ENCODE measurements at places on chromosomes 11 and 22. TPM values are rescaled to one million over a fixed set of nuclear protein-coding genes. Genes with fewer than 3 reads are reported as not detected.

Gene TMPRSS13
- total RNA-seq, result not detected

DNA sequence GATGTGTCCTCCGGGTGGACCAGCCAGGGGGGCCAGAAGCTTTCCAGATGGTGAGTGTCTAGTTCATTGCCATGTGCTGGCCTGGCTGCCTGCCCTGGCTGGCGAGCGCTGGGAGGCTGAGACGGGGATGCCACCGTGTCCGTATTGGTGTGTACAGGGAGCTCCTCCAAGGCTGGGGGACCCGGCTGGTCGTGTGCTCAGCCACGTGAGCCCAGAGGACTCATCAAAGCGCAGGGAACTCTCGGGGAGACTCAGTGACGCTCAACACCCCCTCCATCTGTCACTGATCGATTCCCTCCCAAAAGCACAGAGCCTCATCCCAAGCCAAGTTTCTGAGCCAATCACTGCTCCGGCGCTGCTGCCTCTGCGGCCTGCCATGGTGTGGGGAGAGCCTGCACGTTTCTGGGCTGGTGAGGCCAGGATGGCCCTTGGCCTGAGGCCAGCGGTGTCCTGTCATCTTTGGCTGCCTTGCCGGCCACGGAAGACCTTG lies 423.7 kb downstream of the SHANK2 start:
- no peak for DNase-seq

Gene ROBO3
- 3.6 TPM for total RNA-seq

GRCh38 chr22:48444320-48445112 lies 1383.2 kb downstream of the BRD1 start:
- no peak for DNase-seq

Gene CSKMT
- 9.2 TPM for total RNA-seq

Gene UQCR10
- total RNA-seq, result 144 TPM

Gene GSTT2B
- total RNA-seq, result not detected

DNA sequence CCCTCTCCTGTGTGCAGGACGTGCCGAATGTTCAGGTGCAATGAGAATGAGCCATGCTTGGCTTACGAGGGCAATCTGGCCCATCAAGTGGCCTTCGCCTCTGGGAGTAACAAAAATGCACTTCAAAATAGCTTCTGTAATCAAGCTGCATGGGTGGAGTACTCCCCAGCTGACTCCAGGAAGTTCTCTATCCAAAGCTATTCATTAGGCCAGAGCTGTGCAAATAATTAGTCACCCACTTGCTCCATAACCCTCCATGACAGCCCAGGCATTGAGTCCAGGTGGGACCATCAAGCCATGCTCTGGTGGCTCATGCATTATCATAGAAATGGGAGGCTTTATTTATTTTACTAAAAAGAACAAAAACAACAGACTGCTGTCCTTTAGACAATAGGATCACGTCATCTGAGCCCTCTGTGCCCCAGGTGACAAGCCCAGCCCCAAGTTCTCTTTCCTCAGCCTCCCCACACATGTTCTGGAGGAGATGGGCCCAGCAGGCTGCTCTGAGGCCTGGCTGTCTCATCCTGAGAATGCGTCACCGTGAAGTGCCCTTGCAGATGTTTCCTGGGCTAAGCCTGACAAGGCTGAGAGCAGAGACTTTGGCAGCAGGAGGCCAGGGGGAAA lies 244.7 kb downstream of the ETS1 start:
- DNase-seq, result no peak

- no peak for DNase-seq
These were observed 85.3 kb upstream of the MYO18B start for GRCh38 chr22:25656724-25657123.

DNA sequence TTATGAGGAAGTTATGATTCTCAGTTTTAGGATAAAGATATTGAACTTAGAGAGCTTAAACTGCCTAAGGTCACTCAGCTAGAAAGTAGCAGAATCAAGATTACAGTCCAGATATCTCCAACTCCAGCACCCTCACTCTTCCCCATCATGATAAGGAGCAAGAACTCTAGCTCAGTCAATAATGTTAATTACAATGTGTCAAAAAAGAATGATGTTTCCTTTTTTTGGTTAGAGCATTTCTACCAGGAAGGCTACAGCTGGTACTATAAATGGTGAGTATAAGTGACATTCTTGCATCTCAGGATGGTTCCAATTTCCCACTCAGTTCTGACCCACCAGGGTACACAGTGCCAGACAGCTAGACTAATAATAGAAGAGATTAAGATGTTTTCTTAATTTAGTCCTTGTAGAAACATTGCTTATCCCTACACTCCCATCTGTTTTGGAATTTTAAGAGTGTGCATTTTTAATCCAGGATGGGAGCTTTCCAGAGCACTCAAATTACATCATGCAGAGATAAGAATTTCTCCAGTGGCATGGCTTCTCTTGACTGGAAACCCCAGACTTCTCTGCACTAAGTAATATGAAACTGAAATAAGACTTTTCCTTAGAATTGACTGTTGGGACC lies 21.6 kb upstream of the BBOX1 start:
- no peak for DNase-seq

GRCh38 chr11:87454241-87454640 lies 416.5 kb downstream of the TMEM135 start:
- no peak for DNase-seq

GRCh38 chr11:18710545-18710944 lies 12.0 kb downstream of the TMEM86A start:
- no peak for DNase-seq

DNA sequence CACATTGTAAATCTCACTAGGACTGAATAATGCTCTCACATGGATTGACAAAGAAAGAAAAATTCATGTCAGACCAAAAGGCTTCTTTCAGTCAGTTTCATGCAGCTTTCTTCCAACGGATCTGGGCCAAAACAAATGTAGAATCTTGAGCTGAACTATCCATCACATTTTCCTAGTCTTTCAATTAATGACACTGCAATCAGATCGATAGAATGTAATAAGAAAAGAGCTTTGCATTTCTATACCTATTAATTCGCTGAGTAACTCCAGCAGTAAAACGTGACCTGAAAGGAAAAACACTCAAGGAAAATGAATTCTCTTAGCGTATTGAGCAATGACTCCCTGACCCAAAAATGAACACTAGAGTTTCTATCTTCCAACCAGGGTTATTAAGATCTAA lies 194.8 kb upstream of the BLID start:
- no peak for DNase-seq

DNA sequence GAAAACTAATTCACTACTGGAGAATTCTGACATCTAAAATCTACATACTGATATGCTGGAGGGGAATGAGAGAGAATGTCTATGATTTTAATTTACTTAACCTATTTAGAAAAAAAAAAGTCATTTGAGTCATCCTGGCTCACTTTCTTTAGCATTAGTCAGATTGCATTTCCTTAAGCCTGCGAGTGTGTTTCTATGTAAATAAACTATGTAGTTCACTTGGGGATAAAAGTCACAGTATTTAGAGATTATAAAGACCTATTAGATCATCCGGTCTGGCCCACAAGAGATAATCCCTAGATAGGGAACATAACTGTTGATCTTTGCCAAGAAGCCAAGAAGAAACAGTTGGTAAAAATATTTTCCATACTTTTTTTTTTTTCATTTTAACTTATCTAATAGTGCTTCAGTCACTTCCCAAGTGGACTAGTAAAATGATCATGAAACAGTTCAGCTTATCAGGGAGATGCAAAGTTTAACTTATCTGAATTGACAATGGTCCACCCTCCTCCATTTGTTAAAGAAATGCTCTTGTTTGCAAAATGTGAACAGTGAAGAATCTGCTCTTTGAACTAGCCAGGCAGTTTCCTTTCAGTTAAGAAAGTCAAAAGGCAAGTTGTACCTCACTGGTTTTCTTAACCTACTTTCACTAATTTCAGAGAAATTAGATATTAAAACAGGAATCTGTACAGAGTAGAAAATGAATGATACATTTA lies 21.2 kb upstream of the BLID start:
- DNase-seq, result no peak

DNA sequence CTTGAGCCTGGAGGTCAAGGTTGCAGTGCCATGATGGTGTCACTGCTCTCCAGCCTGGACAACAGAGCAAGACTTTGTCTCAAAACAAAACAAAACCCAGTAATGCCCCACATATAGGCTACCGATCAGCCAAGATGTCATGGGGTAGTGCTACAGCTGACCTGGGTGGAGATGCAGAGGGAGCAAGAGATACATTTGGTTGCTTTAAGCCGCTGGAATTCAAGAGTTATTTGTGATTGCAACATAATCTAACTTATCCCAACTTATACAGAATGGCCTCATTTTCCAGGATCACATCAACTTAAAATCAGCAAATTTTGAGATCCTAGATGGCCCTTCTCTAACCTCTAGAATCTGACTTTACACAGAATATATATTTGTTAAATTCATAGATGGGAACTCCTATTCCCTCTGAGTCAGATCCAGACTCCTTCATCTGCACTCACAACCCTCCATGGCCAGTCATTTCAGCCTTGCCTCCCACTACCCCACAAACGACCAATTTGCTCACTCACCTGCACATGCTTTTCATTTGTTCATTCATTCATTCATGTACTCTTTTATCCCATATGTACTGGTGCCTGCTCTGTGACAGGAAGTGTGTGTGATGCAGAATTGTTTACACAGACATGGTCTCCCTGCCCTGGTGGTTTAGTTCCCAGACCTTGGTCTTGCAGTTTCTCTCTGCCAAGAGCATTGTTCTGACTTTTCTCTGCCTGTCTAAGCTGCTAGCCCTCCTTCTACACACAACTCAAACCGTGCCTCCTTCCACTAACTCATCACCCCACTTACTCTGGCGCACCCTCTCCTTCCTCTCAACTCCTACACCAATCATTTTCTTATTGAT lies 24.1 kb upstream of the APLNR start:
- DNase-seq, result no peak

DNA sequence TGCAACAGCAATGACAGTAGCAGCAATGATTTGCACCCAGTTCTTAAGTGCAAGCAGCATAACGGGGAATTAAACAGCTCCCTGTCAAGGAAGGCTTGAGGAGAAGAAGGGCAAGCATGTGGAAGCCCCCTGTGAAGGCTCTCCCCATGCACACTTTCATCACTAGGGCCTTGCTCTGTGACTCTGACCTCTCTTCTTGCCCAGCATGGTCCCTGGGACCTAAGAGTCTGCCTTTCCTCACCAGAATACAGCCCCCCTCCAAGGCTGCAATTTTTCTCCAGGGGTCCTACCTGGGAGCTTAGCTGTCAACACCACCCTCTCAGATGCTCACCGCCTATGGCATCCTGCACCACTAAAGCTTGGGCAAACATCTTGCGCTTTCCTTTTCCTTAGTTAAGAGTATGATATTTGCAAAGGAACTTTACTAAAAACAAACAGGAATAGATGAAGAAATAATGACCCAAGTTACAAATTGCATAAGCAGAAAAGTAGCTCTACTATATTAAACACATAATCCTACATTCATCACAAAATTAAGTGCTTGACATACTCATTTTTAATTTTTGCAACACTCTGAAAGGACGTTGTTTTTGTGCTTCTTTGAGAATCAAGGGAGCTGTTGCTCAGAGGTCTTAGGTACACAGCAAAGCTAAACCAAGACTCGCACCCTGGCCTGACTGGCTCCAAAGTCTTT lies 187.6 kb downstream of the ADAMTS15 start:
- DNase-seq, result no peak

DNA sequence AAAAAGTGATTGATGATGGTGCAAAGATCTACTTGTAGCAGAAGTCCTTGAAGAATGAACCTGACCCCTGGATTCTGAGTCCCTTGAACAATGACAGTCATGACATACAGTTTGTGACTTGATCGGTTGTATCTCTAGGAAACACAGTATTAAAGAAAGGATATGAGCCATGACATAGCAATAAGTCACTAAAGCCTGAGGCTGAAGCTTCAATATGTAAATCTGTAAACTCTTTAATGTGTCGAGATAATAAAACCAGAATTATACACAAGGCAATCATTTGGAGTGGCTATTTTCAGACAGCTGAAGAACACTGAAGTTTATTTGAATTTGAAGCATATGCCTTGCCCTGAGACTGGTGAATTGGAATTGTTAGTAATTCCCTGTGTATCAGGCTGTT lies 911.5 kb upstream of the RAG2 start:
- DNase-seq, result no peak

Gene HPS4
- 45.6 TPM for total RNA-seq

- no peak for DNase-seq
These were observed 7.0 kb downstream of the RELA start for GRCh38 chr11:65655570-65656332.

GRCh38 chr11:47225552-47226400 lies 11.0 kb downstream of the DDB2 start:
- no peak for DNase-seq

Gene ART5
- total RNA-seq, result not detected

Gene OR52I1
- not detected for total RNA-seq

GRCh38 chr11:93823210-93823609 lies 27.2 kb downstream of the VSTM5 start:
- no peak for DNase-seq

GRCh38 chr22:39103431-39103830 lies 6.4 kb downstream of the APOBEC3H start:
- no peak for DNase-seq

GRCh38 chr11:44011797-44012196 lies 36.0 kb upstream of the ACCSL start:
- peak; percentile 24 for DNase-seq

- no peak for DNase-seq
These were observed 29.0 kb upstream of the FGF3 start for GRCh38 chr11:69848201-69848600.

Gene A4GALT
- total RNA-seq, result 6.2 TPM

- no peak for DNase-seq
These were observed 6.6 kb downstream of the PITPNM1 start for GRCh38 chr11:67498544-67498972.
